ENCODE measurements at places on chromosomes 5 and 9.

GRCh38 chr5:7473668-7474215 lies 77.8 kb downstream of the ADCY2 start:
- DNase-seq: no peak

- DNase-seq: no peak
Measured at GRCh38 chr5:179805070-179805528, 1.6 kb downstream of the MGAT4B start.

GRCh38 chr5:79512471-79513307 lies 1.2 kb downstream of the HOMER1 start:
- no peak for DNase-seq

- no peak for DNase-seq
Measured at GRCh38 chr5:90161414-90161813, 248.1 kb downstream of the CETN3 start.

GRCh38 chr5:57386958-57387357 lies 95.7 kb downstream of the ACTBL2 start:
- no peak for DNase-seq

DNA sequence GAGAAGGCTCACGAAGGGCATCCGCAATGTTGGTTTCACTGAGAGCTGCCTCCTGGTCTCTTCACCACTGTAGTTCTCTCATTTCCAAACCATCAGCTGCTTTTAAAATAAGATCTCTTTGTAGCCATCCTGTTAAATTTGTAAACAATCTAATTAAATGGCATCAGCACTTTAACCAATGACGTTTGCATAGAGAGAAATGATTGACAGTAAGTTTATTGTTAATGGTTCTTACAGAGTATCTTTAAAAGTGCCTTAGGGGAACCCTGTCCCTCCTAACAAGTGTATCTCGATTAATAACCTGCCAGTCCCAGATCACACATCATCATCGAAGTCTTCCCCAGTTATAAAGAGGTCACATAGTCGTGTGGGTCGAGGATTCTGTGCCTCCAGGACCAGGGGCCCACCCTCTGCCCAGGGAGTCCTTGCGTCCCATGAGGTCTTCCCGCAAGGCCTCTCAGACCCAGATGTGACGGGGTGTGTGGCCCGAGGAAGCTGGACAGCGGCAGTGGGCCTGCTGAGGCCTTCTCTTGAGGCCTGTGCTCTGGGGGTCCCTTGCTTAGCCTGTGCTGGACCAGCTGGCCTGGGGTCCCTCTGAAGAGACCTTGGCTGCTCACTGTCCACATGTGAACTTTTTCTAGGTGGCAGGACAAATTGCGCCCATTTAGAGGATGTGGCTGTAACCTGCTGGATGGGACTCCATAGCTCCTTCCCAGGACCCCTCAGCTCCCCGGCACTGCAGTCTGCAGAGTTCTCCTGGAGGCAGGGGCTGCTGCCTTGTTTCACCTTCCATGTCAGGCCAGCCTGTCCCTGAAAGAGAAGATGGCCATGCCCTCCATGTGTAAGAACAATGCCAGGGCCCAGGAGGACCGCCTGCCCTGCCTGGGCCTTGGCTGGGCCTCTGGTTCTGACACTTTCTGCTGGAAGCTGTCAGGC lies 16.6 kb downstream of the SQSTM1 start:
- no peak for DNase-seq

DNA sequence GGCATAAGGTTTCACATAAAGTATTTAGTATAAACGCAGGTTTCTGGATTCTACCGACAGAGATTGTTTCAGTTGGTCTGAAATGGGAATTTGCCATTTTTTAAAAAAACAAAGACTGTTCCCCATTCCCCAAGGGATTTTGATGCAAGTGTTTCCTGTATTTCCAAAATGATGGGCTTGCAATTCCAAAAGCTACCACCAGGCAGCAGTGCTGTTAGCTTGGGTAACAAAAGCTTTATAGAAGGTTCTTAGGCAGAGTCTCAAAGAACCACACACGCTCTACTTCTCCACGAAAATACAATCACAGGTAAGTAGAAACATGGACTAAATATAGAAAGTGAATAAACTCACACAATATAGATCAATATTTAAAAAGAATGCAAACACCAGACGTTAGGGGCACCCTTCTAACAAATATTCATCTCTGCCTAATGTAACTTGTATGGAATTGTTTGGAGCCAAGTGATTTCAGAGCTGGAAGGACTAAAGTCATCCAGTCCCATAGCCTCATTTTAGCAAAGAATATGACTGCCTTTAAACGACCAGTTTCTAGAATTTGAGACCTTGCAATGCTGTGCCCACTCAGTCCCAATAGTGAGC lies 154.3 kb downstream of the SPOCK1 start:
- DNase-seq: peak; percentile 12

GRCh38 chr9:3137347-3137695 lies 293.4 kb upstream of the PUM3 start:
- DNase-seq: no peak

- DNase-seq: no peak
Measured at GRCh38 chr9:82554381-82554780, 508.6 kb downstream of the RASEF start.

- DNase-seq: no peak
Measured at GRCh38 chr5:16539169-16539666, 73.6 kb upstream of the ZNF622 start.

GRCh38 chr9:91071184-91071990 lies 269.8 kb downstream of the SYK start:
- peak; percentile 86 for DNase-seq

- peak; percentile 46 for DNase-seq
Measured at GRCh38 chr9:133701321-133701980, 36.7 kb downstream of the SARDH start.

GRCh38 chr9:124218438-124218982 lies 39.2 kb upstream of the NEK6 start:
- DNase-seq: peak; percentile 31

DNA sequence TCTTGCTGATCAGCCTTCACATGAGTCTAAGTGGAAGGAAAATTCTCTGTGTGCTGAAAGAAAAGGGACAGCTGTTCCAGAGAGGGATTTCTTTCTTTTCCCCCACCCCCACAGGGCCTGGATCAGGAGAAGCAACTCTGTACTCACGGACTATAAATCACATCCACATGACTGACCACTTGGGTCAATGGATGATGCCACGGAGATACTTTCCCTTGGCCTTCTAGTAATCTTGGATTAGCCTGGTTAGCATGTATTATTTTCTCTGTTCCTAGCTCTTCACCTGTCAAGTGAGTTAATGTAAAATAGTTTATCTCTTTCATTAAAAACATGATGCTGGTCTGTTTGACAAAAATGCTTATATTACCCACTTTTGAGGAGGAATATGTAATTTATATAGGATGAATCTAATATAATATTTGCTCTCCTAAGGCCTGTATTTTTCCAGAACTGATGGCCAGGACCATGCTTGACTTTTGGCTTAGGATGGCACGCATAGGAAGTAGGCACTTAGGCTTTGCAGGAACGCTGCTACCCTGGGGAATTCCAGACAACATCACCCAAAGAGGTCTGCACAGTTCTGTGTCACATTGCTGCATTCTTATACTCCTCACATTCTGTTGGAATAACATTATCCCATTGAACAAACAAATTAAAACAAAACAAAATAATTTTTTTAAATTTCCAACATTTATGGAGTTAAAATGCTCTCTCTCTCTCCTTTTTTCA lies 892.1 kb downstream of the TLE1 start:
- no peak for DNase-seq

GRCh38 chr9:137506702-137507171 lies 43.5 kb downstream of the PNPLA7 start:
- DNase-seq: no peak

DNA sequence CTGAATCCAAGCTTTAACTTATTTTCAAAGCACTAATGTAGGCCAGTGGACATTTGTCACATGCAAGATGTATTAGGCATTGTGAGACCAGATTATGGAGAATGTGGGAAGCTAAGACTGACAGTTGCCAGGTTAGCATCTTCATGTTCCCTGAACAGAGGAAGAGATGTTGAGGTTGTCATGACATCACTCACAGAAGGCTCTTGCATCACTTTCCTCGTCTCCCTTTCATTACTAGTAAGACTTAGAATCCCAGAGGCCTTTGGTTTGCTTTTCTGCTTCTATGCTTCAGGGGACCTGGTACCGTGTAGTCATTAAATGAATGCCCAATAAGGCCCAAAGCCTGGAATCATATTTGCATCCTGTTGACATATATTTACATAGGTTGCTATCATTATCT lies 76.4 kb upstream of the RPS23 start:
- no peak for DNase-seq

DNA sequence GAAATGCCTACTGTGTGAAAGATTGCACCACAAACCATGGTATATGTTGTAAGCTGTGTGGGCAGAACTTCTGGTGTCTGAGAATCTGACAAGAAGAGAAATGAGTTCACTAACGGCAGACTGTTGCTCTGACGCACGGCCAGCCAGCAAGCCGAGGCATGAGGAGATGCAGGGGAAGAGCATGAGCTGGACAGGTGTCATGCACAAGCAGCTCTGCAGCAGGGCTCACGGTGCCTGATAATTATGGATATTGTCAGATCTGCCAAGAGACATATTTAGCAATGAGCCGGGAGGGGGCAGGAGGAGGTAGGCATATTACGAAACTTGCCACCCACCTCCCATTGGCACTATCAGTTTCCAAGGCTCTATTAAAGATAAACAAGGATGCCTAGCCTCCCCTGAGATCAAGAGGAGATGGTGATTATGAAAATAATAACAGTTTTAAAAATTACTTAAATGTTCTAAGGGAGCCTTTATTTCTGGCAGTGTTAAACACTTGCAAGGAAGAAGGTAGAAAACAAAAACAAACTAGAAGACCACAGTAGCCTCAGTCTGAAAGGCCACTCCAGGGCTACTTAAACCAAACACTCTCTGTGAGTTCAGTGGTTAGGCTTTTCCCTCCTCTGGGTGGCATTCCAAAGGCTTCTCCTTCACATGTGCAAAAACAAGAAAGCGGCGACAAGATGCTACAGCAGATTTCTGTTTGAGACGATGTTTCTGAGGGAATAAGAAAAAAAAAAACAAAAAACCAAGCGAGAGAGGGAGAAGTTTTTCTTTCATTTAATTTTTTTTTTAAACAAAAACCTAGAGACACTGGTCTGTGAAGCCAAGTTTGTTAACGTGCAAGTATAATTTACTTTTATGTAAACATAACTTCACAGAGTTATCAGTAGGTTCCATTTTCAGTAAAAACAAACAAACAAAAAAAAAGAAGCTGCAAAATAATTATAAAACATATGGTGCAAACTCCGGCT lies 339.5 kb downstream of the BNC2 start:
- DNase-seq: no peak

DNA sequence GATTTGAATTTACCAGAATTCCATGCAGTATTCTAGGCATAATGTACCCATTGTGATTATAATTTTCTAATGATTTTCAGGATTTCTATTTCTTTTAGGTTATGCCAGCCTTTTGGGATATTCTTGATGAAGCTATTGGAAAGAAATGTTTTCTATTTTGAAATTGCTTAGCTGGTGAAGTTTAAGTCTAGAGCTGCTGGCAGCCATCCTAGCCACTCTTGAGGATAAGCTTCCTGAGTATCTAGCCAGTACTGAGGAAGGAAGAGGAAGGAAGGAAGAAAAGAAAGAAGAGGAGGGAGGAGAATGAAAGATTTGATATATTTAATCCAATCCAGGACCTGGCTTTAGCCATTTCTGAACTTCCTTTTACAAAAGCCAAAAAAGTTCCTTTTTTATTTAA lies 142.1 kb upstream of the DAB2 start:
- DNase-seq: no peak

GRCh38 chr9:109468927-109469326 lies 29.2 kb downstream of the PTPN3 start:
- no peak for DNase-seq

DNA sequence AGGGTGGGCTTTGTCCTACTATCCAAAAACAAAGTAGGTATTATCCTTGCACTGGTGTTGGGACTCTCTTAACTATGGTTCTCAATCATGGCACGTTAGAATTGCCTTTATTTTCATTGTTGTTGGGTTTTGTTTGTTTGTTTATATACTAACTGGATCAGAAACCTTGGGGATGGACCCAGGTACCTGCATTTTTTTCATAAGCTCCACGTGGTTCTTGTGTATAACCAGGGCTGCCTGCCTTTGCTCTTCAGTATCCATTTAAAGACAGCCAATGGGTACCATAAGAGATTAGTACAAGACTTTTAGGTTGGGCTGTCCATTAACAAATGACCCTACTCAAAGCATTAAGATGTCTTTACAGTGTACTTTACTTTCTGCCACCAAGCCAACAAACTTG lies 2.5 kb upstream of the SSBP2 start:
- no peak for DNase-seq

DNA sequence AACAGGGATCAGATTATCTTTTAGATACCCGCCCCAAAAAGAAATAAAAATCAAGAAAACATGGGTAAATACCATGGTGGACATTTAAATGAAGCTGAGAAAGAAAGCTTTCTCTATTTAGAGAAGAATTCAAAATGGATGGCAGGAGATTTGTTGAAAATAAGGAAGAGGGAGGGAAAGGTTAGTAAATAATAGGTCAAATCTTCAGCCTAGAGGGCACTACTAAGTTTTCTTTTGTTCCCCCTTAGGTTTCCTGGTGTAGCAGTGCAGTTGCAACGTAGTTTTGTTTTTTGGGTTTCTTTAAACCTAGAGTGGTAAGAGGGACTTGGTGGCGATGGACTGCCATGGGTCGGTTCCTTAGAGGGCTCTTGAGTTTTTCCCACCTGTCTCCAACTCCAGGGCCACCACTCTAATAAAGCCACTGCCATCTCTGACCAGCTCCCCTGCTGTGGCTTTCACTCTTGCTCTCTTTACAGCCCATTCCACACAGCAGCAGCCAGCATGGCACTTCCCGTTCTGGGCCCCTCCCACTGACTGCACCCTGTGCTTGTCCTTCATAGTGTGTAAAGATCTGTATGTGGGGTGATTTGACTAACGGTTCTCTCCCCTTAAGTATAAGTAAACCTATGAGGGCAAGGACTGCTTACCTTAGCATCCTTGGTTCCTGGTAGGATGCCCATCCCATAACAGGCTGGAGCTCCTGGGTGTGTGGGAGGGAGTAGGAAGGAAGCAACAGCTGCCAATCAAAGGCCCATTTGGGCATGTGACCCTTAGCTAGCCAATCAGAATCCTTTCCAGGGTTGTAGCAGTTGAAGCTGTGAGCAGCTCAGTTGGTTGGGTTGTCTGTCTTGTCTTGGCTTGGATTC lies 118.3 kb downstream of the SLC1A3 start:
- DNase-seq: peak; percentile 31

GRCh38 chr5:67612961-67613360 lies 416.4 kb upstream of the CD180 start:
- no peak for DNase-seq

GRCh38 chr5:133913413-133914155 lies 54.8 kb downstream of the C5orf15 start:
- DNase-seq: no peak

All from stimulated activated CD4-positive, alpha-beta T cell treated with anti-CD3 and anti-CD28 coated beads, Interleukin-1b, Interleukin-23, amount 100 ng/mL, for 48 hours (primary cell).